ENCODE measurements at places on chromosomes 1 and 21. TPM values are rescaled to one million over a fixed set of nuclear protein-coding genes. Genes with fewer than 3 reads are reported as not detected.

- DNase-seq: no peak
These were observed 6.2 kb upstream of the SPRR2F start for GRCh38 chr1:153119491-153119971.

The C4BPA gene
- total RNA-seq: 0.67 TPM

- no peak for DNase-seq
These were observed 41.6 kb downstream of the KIRREL1 start for GRCh38 chr1:158035014-158035413.

The EXTL1 gene
- total RNA-seq: not detected

The KIAA0040 gene
- 3.3 TPM for total RNA-seq

DNA sequence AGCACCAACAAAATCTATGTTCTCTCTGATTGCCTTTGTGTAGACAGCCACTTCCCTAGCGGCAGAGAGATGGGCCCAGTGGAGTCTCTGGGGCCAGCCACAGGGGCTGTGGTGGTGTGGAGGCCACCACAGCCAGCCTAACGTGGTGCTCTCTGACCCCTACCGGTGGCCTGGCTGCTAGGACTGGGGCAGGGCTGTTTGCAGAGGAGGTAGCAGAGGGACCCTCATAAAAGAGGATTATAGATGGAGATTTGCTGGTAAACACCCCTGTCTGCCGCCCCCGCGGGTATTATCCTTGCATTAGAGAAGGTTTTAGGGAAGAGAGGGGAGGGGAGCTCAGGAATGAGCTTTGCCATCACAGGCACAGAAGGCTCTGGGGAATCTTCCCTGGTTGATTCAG, 310.3 kb upstream of the VAMP3 start:
- no peak for DNase-seq

DNA sequence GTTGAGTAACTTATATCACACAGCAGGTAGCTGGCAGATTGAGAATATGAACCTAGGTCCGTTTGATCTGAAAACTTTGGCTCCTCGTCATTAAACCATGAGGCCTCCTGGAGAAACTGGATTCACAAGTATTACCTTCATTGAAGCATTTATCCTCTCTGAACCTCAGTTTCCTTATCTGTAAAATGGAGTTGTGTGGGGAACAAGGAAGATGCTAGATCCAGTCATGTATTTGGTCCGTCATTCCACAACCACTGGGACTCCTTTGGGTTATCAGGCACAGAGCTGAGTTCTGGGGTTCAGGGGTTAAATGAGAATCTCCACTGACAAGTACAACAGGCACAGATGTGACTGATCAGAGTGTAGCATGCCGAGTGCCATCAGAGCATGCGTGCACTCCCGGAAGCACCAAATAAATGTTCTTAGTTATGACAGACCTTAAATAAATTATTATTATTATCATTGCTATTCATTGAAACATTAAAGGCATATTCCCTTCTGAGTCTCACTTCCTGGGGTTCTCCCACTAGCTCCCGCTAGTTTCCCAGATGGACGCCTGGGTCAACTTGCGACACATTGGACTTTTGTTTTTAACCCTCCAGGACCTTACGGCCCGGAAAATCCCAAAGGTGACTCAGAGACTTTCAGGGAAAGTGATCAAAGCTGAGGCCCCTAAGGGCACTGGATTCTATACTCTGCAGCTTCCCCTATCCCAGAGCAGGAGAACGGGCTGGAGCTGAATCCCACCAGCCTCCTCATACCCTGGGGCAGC, 130.6 kb downstream of the PLPP3 start:
- no peak for DNase-seq

The AKR7A3 gene
- 2.3 TPM for total RNA-seq

GRCh38 chr1:87141556-87141955, 187.1 kb upstream of the LMO4 start:
- DNase-seq: no peak

GRCh38 chr1:145889722-145890121, 4.1 kb upstream of the ANKRD35 start:
- no peak for DNase-seq

- no peak for DNase-seq
These were observed 1.0 kb upstream of the PDZK1IP1 start for GRCh38 chr1:47190857-47191256.

The PKLR gene
- total RNA-seq: not detected

DNA sequence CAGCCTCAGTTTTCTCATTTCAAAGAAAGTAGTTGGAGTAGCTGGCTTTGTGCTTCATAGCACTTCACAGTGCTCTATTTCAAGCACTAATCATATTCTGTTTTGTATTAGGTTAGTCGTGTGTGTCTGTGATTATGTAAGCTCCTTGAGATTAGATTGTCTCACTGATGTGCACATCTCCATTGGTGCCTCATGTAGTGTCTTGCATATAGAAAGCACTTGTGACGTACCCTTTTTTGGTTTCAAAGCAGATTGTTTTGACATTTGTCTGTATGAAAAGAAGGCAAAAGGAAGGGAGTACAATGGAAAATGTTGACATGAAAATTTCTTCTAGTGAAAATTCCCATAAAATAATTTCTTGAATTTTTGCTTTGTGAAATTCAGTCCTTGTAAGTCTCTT, 13.9 kb downstream of the BTBD8 start:
- no peak for DNase-seq

DNA sequence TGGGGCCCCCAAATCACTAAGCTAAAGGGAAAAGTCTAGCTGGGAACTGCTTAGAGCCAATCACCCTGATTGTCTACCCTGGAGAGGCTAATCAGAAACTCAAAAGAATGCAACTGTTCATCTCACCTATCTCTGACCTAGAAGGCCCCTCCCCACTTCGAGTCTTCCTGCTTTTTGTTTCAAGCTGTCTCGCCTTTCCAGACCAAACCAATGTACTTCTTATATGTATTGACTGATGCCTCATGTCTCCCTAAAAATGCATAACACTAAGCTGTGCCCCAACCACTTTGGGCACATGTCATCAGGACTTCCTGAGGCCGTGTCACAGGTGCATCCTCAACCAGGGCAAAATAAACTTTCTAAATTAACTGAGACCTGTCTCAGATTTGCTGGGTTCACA, 209.5 kb downstream of the APP start:
- no peak for DNase-seq

GRCh38 chr21:44531606-44532564, 8.1 kb downstream of the KRTAP10-1 start:
- no peak for DNase-seq

The BECN2 gene
- total RNA-seq: not detected

All from esophagus squamous epithelium (tissue), 5 donors.